T-helper 17 cell (primary cell): ENCODE measurements at places on chromosomes 11 and 22.

- DNase-seq: no peak
- peaks cover 27% of the 10 kb centered on the region for H3K27me3 ChIP-seq
- peaks cover 24% of the 10 kb centered on the region for H3K4me1 ChIP-seq
- peak overlapping the region; percentile 49 for H3K4me3 ChIP-seq
Observed at GRCh38 chr11:3162410-3163240, 2.5 kb downstream of the OSBPL5 start.

DNA sequence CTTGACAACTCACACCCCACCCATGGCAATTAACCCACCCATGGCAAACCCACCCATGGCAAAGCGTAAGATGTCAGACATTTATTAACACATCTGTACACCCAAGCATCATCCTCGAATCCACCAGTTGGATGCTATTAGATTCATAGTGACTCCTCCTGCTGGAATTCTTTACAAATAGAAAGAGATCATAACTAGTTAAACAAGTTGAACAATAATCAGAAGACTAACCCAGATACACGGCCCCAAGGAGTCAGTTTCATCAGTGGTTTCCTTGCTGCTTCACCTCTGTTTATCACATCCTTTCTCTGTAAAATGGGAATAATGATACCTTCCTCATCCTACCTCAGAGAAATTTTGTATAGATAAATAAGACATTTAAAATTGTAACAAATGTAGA, 5.1 kb downstream of the GTPBP1 start:
- no peak overlapping the region for H3K27ac ChIP-seq
- H3K36me3 ChIP-seq: no peaks in the 10 kb centered on the region
- DNase-seq: no peak
- H3K4me3 ChIP-seq: peak overlapping the region; percentile 36

- no peaks in the 10 kb centered on the region for H3K4me1 ChIP-seq
- DNase-seq: no peak
- no peak overlapping the region for H3K4me3 ChIP-seq
- H3K27me3 ChIP-seq: peaks cover 61% of the 10 kb centered on the region
- no peak overlapping the region for H3K27ac ChIP-seq
Observed at GRCh38 chr11:120524536-120525085, 13.1 kb downstream of the GRIK4 start.

GRCh38 chr11:78768971-78769370, 194.3 kb upstream of the NARS2 start:
- H3K4me3 ChIP-seq: no peak overlapping the region
- DNase-seq: no peak
- no peaks in the 10 kb centered on the region for H3K36me3 ChIP-seq
- no peaks in the 10 kb centered on the region for H3K4me1 ChIP-seq
- no peak overlapping the region for H3K27ac ChIP-seq

DNA sequence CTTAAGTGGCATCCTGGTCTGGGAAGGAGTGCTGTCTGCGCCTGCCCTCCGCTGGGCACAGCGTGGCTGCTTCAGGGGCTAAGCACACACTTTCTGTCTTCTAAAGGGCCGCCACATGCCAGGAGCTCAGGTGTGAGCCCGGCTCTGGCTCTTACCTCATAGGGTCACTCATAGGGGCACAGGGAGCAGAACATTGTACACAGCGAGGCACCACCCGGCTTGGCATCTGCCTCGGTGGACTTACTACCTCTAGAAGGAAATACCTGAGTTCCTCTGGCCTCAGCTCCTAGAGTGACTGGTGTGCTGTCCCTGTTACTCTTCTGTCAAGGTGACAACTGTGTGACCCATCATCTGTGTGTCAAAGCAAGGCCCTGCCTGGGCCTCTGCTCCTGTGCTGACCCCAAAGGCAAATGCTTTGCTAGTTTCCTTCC, 13.4 kb downstream of the NEAT1 start:
- DNase-seq: no peak
- peaks cover 5% of the 10 kb centered on the region for H3K36me3 ChIP-seq
- H3K27ac ChIP-seq: peak overlapping the region; percentile 83
- H3K4me1 ChIP-seq: peaks cover 60% of the 10 kb centered on the region

GRCh38 chr22:26364066-26365015, 64.7 kb upstream of the ASPHD2 start:
- H3K36me3 ChIP-seq: no peaks in the 10 kb centered on the region
- H3K27ac ChIP-seq: no peak overlapping the region
- no peak overlapping the region for H3K4me3 ChIP-seq
- H3K27me3 ChIP-seq: peaks cover 39% of the 10 kb centered on the region

- no peak overlapping the region for H3K27ac ChIP-seq
- no peak for DNase-seq
- H3K4me1 ChIP-seq: no peaks in the 10 kb centered on the region
- H3K36me3 ChIP-seq: no peaks in the 10 kb centered on the region
Observed at GRCh38 chr11:10233581-10233980, 60.4 kb downstream of the SBF2 start.

- H3K36me3 ChIP-seq: peaks cover 4% of the 10 kb centered on the region
- DNase-seq: no peak
- no peak overlapping the region for H3K4me3 ChIP-seq
Observed at GRCh38 chr22:19567157-19568009, 43.2 kb upstream of the CLDN5 start.

DNA sequence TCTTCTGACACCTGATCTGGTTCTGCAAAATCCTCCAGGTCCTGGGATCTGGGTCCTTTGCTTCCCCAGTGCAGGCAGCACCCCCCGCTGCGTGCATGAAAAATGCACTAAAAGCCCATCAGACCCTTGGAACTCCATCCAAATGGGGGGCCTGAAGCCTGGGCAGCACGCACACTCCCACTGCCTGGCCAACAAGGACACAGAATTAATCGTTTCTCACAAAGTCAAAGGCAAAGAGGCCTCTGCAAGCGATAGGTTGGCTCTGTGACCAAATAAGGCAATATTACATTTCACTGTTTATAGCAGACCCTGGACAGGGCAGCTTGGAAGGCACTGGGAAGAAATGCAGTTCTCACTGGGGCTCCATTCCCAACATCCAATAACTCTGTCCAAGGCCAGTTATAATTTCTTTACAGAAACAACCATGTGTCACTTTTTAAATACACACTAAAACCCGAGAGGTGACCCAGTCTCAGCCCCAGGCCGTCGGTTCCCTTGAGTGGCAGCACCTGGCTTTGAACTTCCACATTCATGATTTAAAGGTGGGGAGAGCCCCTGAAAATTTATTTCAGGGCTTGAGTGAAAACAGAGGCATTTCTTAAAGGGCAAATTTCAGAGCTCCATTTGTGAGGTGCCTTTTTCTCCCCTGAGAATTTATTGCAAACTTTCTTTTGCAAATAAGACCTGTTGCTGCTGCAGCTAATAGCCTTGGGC, 114.4 kb upstream of the ANO1 start:
- H3K27me3 ChIP-seq: peaks cover 5% of the 10 kb centered on the region
- no peak overlapping the region for H3K4me3 ChIP-seq
- H3K27ac ChIP-seq: no peak overlapping the region

DNA sequence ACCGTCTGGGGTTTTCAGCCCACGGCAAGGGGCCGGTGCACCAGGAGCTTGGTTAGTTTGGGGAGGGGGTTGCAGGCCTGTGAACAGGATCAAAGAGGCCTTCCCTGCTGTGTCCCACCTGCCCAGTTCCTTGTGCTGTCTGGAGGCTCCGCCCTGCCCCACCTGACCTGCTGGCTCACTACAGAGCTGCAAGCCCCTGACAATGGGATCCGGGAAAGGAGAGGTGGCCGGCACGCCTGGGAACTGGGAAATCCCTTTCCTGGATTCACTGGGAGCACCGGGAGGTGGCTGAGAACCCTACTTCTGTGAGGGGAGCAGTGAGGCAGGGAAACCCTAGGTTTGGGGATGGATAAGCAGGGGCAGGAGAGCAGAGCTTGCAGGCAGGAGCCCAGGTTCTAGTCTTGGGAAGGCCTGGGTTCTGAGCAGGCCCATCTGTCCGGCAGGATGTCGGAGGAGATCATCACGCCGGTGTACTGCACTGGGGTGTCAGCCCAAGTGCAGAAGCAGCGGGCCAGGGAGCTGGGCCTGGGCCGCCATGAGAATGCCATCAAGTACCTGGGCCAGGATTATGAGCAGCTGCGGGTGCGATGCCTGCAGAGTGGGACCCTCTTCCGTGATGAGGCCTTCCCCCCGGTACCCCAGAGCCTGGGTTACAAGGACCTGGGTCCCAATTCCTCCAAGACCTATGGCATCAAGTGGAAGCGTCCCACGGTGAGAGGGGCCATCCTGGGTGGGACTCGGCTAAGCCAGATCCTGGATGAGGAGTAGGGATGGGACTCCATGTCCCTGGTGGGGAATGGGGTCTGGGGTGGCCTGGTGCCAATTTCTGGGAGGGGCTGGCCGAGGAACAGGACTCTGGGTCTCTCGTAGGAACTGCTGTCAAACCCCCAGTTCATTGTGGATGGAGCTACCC, 786 bp downstream of the CAPN1 start:
- peak overlapping the region; percentile 97 for H3K4me3 ChIP-seq
- no peak overlapping the region for H3K27ac ChIP-seq
- H3K27me3 ChIP-seq: no peaks in the 10 kb centered on the region
- peaks cover 28% of the 10 kb centered on the region for H3K4me1 ChIP-seq

DNA sequence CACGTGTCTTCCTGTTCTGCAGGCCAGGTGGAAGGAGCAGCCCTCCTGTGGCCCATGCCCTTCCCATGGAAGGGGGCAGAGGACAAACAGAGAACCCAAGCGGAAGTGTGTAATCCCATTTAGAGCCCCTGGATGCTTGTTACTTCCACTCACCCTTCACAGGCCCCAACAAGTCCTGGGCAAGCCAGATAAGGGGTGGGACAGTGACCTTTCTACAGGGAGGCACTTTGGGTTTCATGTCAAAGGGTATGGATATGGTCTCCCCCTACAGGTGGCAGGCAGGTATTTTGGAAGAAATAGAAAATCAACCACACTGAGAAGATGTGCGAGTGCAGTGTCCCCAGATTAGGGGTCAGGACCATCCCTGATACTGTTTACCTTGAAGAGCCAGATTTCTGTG, 11.4 kb downstream of the MPEG1 start:
- H3K27ac ChIP-seq: peak overlapping the region; percentile 67
- peaks cover 2% of the 10 kb centered on the region for H3K36me3 ChIP-seq
- H3K4me1 ChIP-seq: peaks cover 11% of the 10 kb centered on the region
- no peak overlapping the region for H3K4me3 ChIP-seq
- DNase-seq: no peak

DNA sequence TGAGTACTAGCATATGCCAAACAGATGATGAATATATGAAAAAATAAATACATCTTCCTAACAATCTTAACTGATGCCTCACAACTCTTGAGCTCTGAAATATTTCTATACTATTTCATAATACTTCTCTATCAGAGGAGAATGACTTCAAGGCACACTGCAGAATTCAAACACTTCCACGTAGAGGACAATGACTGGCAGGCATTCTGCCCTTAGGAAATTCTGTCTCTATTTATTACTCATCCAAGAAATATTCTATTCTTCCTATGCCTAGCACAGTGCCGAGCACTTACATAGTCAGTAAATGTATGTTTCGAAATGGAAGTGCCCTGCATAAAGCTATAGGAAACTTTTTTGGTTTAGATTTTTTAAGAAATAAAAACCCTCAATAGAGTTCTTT, 809.1 kb downstream of the DLG2 start:
- H3K4me3 ChIP-seq: no peak overlapping the region
- H3K27ac ChIP-seq: no peak overlapping the region
- H3K36me3 ChIP-seq: no peaks in the 10 kb centered on the region
- no peak for DNase-seq
- H3K27me3 ChIP-seq: no peaks in the 10 kb centered on the region
- no peaks in the 10 kb centered on the region for H3K4me1 ChIP-seq

GRCh38 chr11:64794526-64794925, 8.5 kb downstream of the MAP4K2 start:
- H3K4me3 ChIP-seq: peak overlapping the region; percentile 76
- DNase-seq: no peak
- H3K4me1 ChIP-seq: peaks cover 17% of the 10 kb centered on the region
- peak overlapping the region; percentile 75 for H3K27ac ChIP-seq
- no peaks in the 10 kb centered on the region for H3K27me3 ChIP-seq

- peaks cover 31% of the 10 kb centered on the region for H3K4me1 ChIP-seq
- peak overlapping the region; percentile 97 for H3K27ac ChIP-seq
- H3K4me3 ChIP-seq: peak overlapping the region; percentile 94
- no peak for DNase-seq
Observed at GRCh38 chr11:8690374-8691342, 8.1 kb downstream of the RPL27A start.
